Hippocampal formation (tissue), 2 donors: ENCODE measurements at places on chromosomes 1 and 21.

- no peak for DNase-seq
Observed at GRCh38 chr21:39911286-39912199, 44.3 kb downstream of the PCP4 start.

DNA sequence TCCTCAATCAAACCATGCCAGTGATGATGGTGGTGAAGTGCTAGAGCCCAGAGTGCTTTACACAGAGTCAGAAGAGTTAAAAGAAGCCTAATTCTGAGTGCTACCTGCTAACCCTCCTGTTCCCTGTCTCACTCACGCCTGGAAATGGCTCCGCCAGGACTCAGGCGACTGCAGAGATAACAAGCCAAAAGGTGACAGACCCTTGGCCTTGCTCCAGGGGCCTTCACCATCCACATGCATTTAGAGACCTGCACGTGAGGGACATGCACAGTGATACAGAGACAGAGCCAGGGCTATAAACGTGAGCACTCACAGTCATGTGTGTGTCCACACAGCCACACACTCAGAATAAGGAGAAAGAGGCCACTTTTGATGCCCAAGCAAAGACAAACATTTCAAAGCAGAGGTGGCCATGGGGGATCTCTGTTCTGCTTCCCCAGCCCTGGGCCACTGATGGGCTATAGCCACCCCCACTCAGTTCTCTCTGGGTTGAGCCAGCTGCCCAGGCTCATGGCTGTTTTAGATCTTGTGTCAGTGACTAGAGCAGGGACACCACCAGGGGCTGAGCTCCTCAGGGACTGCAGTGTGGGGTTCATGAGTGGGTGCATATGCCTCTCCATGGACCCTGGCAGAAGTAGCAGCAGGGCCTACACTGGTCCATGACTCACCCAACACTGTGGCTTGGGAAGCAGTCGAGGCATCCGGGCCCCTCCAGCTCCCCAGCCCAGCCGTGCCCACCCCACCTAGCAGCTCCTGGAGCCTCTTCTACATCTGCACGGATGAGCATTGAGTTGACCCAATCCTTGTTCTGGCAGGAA is 117.2 kb downstream of the EPHB2 start:
- no peak for DNase-seq

DNA sequence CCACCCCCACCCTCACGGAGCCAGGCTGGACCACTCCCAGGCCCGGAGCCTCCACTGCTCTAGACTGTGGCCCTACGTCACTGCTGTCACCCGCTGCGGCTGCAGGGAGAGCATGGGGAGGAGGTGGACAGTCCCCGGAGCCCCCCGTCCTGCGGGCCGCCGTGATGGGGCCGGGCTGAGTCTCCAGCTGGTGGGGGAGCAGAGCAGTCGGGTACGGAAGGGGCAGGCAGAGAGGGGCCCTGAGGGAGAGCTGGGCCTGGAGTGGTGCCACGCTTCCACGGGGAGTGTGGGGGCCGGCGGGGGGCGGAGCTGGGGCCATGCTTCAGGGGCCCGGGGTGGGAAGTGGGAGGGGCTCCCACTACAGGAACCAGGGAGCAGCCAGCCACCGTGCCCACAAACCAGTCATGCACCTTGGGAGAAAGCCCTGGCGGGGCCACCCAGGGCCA is 98.9 kb upstream of the KCNK1 start:
- no peak for DNase-seq

GRCh38 chr1:20586953-20587660 is 1.8 kb upstream of the CDA start:
- no peak for DNase-seq

GRCh38 chr1:235601104-235601503 is 48.5 kb downstream of the GNG4 start:
- DNase-seq, result no peak

GRCh38 chr21:42455196-42455595 is 40.8 kb downstream of the RSPH1 start:
- no peak for DNase-seq

GRCh38 chr1:67368046-67368514 is 60.4 kb downstream of the IL12RB2 start:
- DNase-seq, result no peak

DNA sequence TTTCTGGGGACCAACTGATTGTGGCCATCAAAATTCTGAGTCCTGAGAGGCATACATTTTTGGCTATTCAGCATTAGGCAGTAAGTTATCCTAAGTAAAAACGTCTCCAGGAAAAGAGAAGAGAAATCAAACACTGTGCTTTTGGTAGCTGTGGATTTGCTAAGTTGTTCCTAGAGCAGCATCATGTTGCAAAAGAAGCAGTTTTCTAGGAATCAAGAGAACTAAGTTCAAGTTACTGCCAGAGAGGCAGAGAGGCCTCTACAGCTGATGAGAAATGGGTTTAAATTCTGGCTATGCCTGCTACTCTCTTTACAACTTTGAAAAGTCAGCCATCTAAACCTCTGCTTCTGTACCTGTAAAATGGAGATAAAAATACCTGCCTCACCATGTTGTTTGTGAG is 22.8 kb downstream of the RD3 start:
- no peak for DNase-seq

- no peak for DNase-seq
Observed at GRCh38 chr1:112319371-112320040, 76.5 kb upstream of the CTTNBP2NL start.

GRCh38 chr1:2073382-2074230 is 23.4 kb downstream of the PRKCZ start:
- peak; percentile 79 for DNase-seq

DNA sequence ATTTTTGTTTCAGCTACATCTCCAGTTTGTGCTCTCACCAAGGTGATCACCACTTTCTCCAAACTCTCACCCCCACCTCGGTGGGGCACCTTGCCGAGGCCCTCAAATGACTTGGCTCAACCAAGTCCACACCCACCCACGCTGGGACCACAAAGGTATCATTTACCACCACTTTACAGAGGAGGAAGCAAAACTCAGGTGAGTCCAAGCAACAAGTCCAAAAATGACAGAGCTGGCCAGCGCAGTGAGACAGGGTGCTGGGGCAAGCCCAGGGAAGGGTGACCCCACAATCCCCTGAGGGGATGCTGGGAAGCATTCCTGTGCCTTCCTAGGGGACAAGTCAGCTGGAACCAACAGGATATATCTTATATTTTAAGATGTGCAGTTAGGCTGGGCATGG is 24.7 kb downstream of the SSBP3 start:
- no peak for DNase-seq

- DNase-seq, result no peak
Observed at GRCh38 chr1:170993151-170993550, 57.8 kb downstream of the MROH9 start.

DNA sequence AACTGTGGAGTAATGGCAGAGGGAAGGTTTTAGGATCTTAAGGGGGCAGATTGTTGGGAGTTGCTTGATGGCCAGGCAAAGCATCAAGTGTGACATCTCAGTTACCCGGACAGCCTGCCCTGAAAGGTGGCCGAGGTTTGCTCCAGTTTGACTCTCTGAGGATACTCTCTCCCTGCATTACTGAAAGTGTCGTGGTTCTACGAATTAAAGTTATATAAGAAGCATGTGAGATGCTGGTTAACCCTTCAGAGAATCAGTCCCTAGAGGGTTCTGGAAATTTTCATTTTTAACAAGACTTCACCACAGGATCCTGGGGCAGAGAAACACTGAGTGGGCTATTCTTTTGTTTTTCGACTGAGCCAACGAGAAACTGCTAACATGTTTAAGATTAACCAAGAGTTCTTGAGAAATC is 689 bp upstream of the ZNF644 start:
- no peak for DNase-seq

GRCh38 chr1:203187304-203187685 is 791 bp upstream of the CHI3L1 start:
- DNase-seq, result no peak

- no peak for DNase-seq
Observed at GRCh38 chr1:44962729-44963128, 23.7 kb downstream of the EIF2B3 start.

GRCh38 chr1:40421431-40422384 is 28.6 kb upstream of the ZFP69B start:
- peak; percentile 40 for DNase-seq

DNA sequence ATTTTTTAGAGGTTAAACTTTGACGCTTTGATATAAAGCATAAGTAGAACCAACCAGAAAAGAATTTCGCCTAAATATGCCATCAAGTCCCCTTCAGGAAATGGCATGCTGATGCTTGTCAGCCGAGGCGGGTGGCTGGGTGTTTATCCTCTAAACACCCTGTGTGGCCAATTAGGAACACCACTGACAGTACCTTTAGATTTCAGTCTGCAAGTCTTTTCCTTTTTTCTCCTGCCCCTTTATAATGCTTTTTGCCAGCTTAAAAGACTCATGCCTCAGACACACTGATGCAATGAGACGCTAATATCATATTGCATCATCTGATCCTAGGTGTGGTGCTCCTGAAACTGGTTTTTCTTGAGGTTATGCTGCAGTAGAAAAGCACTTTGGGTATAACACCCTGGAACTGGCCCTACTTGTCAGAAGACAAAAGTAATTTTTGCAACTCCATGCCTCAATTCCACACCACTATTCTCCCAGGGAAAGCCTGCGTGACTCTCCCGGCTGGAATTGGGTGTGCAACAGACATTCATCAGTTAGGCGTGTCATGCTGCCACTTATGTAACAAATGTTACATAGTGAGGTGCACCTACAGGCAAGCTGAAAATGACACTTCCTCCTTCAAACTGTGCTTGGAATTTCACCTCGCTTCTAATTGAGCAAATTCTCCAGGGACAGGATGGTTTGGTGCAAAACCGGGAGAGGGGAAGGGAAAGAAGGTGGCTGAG is 2.0 kb upstream of the RCC2 start:
- DNase-seq, result no peak

GRCh38 chr1:176691251-176692228 is 228.6 kb downstream of the PAPPA2 start:
- DNase-seq, result peak; percentile 51

- DNase-seq, result no peak
Observed at GRCh38 chr1:64000021-64000420, 203.4 kb upstream of the UBE2U start.

GRCh38 chr1:96290033-96290432 is 431.6 kb upstream of the PTBP2 start:
- no peak for DNase-seq

DNA sequence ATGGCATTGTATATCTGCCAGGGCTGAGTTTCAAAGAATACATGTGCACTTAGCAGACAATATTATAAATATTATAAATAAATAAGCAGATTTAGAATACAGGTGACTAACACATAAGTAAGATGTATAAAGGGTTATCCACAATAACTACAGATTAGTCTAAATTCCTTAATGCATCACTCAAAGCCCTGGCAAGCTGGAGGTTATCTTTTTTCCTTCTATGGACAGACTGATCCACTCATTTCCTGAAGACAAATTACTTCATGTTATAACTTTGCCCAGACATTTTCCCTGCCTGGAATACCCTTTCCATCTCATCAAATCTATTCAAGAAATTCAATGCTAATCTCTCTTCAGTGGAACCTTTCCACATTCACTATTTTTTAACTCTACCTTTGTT is 38.8 kb downstream of the LUZP1 start:
- DNase-seq, result no peak

DNA sequence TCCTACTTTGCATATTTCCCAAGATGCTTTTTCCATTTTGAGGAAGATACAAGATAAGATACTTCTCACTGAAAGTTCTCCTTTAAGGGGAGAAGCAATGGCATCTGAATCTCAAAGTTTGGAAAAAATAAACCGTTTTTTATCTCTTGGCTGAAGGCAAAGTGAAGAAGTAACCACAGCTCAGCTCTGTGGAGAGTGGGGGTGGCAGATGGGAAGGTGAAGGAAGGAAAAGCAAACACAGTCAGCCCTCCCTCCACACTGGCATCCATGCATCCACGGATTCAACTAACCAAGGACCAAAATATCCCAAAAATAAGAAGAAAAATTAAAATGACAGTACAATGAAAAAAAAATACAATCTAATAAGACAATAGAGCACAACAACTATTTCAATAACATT is 211.1 kb downstream of the RGS7 start:
- no peak for DNase-seq

DNA sequence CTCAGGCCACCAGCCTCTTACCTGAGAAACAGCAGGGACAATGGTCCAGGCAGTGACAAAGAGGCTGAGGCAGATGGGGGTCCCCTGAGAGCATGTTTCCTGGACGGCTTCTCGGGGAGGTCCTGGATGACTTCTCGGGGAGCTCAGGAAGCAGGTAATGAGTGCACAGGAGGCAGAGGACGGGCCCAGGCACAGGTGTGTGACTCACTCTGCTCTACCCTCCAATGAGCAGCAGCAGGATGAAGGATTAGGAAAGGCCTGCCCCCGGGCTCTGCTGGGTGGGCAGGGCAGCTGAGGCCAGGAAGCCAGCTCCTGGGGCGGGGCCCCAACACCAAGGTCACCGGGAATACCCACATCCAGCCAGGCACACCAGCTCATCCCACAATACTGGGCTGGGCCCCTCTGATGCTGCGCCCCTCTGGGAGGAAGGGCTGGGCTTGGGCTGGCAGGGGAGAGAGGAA is 17.2 kb upstream of the PTAFR start:
- DNase-seq, result no peak

GRCh38 chr1:204692841-204693356 is 7.4 kb upstream of the LRRN2 start:
- DNase-seq, result no peak
